ENCODE measurements at places on chromosomes 13 and 19. TPM values are rescaled to one million over a fixed set of nuclear protein-coding genes. Genes with fewer than 3 reads are reported as not detected.

Gene MYH14
- 3.6 TPM for polyA plus RNA-seq

Gene PSG5
- polyA plus RNA-seq = not detected

Gene FGF22
- polyA plus RNA-seq = not detected

Gene ZNF667
- 18.0 TPM for polyA plus RNA-seq

Gene TLE2
- 106 TPM for polyA plus RNA-seq
